ENCODE measurements at places on chromosomes 5 and 9. TPM values are rescaled to one million over a fixed set of nuclear protein-coding genes. Genes with fewer than 3 reads are reported as not detected.

ELOVL7 gene
- polyA plus RNA-seq: 0.11 TPM

GRCh38 chr9:99977033-99977792, 70.8 kb downstream of the STX17 start:
- DNase-seq: no peak

GRCh38 chr5:108617467-108618435, 129.9 kb upstream of the FER start:
- DNase-seq: no peak

DNA sequence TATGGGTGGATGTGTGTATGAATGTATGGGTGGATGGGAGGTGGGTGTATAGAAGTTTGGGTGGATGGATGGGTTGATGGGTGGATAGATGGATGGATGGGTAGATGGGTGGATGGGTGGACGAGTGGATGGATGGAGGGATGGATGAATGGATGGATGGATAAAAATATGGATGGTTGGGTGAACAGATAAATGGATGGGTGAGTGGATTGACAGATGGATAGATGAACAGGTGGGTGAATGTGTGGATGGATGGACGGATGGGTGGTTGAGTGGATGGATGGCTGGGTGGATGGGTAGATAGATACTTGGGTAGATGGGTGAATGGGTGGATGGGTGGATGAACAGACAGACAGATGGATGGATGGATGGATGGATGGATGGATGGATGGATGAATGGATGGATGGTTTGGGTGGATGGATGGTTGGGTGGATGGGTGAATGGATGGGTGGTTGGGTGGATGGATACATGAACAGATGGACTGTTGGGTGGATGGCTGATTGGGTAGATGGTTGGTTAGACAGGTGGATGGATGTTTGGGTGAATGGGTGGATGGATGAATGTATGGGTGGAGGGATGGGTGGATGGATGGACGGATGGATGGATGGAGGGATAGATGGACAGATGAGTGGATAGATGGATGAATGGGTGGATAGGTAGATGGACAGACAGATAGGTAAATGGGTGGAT, 166.8 kb downstream of the IRX2 start:
- DNase-seq: no peak

PCDHA12 gene
- not detected for polyA plus RNA-seq

GRCh38 chr9:79489261-79490000, 82.3 kb upstream of the TLE4 start:
- no peak for DNase-seq

- no peak for DNase-seq
Observed at GRCh38 chr9:136900988-136901515, 14.7 kb downstream of the TRAF2 start.

IL9 gene
- not detected for polyA plus RNA-seq

PTGS1 gene
- 78.3 TPM for polyA plus RNA-seq

SHISAL2B gene
- polyA plus RNA-seq: not detected

GRCh38 chr5:44681906-44682305, 126.8 kb upstream of the MRPS30 start:
- DNase-seq: no peak

DNA sequence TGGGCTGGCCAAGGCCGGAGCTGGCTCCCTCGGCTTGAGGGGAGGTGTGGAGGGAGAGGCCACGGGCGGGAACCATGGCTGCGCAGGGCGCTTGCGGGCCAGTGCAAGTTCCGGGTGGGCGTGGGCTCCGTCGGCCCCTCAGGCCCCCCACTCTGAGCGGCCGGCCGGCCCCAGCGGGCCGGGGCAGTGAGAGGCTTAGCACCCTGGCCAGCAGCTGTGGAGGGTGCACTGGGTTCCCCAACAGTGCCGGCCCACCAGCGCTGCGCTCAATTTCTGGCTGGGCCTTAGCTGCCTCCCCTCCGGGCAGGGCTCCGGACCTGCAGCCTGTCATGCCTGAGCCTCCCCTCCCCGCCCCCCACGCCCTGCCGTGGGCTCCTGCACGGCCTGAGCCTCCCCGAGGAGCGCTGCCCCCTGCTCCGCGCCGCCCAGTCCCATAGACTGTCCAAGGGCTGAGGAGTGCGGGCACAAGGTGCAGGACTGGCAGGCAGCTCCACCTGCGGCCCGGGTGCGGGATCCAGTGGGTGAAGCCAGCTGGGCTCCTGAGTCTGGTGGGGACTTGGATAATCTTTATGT, 184.2 kb downstream of the ATPSCKMT start:
- no peak for DNase-seq

GRCh38 chr5:76986825-76987526, 34.1 kb downstream of the CRHBP start:
- no peak for DNase-seq

DNA sequence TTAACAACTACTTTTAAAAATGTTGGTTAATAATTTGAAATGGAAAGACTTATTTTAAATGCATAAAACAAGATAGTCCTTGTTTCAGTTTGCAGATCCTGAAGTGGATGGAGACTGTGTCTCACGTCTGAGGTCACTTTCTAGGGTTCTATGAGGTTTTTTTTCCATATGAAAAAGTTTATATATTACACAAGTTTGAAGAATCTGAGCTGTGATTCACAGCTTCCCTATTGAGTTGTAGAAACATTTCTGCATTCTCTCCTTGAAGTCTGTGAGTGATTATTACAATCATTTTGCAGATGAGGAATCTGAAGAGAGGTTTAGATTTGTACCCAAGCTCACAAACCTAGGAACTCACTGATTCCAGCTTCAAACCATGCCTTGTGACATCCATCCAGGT, 442.5 kb upstream of the KLF4 start:
- DNase-seq: no peak

ZBED3 gene
- 7.3 TPM for polyA plus RNA-seq

DNA sequence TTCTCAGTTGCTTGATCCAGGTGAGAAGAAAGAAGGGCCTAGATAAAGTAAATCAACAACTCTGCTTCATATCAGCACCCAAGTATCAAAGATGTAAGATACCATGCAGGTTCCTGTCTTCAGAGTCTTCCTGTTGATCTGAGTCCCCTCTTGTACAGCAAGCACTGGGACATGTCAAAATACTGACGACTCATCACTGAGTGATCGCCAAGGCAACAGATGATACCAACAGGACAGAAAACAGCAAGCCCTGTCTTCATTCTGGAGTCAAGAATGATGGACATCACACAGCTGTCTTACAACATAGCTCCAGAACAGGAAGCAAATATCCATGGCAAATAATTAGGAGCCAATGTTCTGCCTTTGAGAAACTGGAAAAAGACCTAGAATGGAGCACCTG, 83.7 kb downstream of the TARS1 start:
- DNase-seq: no peak

DNA sequence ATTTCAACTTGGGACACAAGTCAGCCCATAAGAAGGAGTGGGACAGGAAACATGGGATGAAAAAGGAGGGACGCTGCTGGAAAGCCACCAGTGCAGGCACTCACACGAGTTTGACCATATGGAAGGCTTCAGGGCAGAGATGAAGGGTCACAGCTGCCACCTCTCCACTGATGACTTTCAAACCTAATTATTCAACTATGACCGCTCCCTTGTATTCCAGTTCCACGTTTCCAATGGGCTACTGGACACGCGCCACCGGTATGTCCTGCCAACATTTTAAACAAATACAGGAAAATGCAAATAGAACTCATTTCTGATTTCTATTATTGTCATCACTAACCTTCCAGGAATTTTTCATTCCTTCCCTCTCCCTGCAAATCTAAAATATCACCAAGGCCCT, 134.7 kb downstream of the SLC1A3 start:
- no peak for DNase-seq

GRCh38 chr5:100505984-100506670, 29.0 kb upstream of the FAM174A start:
- DNase-seq: peak; percentile 46

BNC2 gene
- 46.8 TPM for polyA plus RNA-seq

ASS1 gene
- polyA plus RNA-seq: 99.5 TPM

- no peak for DNase-seq
Observed at GRCh38 chr5:78526049-78526525, 122.5 kb downstream of the LHFPL2 start.

DNA sequence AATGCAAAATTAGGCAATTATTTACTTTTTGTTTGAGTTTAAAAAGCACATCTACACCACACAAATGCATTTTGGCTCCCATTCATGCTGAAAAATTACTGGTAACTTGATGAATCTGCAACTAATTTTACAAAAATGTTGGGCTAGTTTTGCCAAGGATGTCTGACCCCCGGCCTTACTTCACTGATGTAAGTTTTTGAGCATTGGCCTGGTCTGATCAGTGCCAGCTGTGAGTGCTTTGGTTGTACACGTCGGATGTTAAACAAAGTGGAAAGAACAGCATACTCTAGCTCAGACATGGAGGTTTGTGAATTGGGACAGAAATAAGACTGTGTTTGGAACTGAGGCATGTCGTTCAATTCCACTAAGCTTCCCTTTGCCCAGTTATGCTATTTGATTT, 1044.2 kb downstream of the TLE4 start:
- DNase-seq: peak; percentile 33

DNA sequence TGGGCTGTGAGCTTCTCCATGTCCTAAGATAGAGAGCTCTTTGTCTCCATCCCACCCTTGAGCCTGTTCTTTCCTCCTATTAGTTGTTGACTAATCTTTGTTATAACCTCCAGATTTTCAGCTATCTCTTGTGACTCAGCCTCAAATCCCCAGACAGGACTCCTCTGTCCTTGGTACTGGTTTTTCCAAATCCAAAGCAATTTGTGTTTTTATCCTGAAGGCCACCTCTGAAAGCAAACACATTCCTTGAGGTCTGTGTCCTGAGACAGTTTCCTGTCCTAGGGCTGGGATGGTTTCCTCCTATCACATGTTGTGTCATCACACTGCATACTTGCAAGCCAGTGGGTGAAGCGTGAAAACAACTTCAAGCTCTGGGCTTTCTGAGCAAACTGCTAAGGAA, 8.5 kb downstream of the TNC start:
- no peak for DNase-seq

DNA sequence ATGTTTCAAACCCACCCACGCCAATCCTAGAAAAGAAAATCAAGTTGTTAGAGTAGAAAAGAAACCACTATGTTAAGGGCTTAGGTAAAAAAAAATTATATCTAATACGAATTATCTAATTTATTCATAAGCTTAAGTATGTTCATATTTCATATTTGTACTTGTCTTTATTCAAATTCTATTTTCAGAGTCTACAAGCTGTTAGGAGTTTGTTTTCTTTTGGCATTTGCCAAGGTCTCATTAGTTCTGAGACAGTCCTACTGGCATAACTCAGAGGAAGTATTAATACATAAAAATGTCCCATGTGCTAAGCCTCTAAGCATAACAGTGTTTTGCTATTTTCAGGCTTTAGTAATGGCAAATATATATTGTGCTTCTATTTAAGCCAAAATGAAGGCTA, 57.6 kb downstream of the STARD4 start:
- no peak for DNase-seq

ZNF189 gene
- 13.2 TPM for polyA plus RNA-seq

SCGB3A2 gene
- polyA plus RNA-seq: not detected

GRCh38 chr9:133151041-133151440, 12.7 kb downstream of the GBGT1 start:
- DNase-seq: no peak

DNA sequence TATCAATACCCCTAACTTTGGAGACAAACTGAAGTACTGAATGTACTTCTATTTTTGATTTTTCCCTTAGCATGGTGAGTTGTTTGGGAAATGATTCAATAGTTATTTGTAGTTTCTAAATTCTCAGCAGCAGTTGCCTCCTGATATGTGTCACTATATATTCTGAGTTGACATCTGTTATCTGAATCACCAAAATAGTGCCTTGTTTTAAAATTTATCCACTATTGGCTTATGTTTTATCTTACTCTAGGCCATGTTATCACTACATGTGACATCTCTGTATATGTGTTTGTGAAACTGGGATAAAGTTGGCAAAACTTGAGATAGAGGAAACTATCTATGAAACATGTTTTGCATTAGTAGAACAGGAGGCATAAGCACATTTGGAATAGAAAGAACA, 317.6 kb downstream of the TLE4 start:
- no peak for DNase-seq

PCDHB9 gene
- polyA plus RNA-seq: 0.22 TPM

GRCh38 chr5:176776916-176777315, 33.4 kb upstream of the UNC5A start:
- DNase-seq: no peak

CHSY3 gene
- polyA plus RNA-seq: 0.43 TPM

DNA sequence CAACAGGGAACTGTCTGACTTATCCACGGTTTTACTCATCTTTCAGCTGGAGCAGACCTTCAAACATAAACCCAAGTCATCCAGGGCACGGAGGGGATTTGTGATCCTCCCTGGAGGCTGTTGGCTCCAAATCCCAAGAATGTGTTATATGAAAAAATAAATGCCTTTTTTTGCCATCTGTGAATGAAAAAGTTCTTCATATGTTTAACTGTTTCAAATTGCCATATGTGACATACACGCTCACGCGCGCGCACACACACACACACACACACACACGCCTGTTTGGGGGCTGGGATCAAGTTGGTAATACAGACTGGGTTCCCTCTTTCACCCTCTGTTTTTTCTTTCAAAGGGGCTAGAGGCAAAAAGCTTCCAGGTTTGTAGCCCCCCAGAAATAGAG, 164.4 kb upstream of the EFNA5 start:
- no peak for DNase-seq

DNA sequence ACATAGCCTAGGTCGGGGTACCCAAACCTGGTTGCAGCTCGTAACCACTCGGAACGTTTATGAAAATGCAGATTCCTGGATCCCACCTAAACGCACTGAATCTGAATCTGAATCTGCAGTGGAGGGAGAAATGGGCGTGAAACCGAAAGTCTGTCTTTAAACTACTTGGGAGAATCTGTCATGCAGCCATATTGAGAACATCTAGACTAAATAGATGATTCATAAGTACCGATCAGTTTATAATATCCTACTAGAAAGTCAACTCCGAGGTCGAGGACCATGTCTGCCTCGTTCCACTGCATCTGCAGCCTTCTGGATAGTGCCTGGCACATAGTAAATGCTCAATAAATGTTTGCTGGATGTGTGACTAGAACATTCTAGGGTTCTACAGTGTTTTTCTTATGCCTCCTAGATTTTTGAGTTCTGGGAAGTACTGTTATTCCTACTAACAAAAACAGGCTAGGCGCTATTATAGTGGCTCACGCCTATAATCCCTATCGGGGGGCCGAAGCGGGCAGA, 632 bp downstream of the COQ4 start:
- no peak for DNase-seq

DNA sequence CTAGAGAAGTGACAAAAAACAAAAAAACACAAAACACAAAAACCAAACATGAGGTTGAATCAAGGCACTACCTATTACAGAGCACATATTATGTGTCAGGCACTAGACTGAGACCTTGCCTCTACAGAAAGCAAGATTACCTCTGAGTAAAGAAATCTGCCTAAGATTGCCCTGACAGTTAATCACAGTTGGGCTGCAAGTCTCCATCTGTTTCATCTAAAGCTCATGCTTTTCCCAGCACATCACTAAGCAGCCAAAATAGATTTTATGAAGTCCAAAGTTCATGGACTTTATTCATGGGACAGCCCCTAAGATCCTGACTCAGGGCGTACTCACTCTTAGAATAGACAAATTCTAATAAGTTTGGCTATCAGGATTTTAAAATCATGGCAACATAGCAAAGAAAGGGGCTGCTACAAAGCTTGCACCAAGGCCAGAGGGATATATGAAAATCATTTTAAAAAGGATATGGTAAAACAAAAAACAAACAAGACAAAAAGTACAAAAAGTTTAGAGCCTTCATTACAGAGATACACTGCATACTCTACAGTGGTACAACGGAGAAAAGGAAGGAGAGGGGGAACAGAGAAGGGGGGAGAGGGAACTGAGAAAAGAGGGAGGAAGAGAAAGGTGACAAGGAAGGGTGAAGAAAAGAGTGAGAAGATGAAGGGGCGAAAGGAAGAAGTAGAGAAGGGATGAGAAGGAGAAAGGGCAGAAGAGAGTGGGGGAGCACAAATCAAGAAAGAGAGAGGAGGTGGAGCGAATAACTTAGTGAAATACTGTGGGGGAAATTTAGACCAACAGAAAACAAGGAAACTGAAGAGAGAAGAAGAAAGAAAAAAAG, 58.2 kb downstream of the RICTOR start:
- peak; percentile 66 for DNase-seq

All from AG04450 (cell line).